ENCODE measurements at places on chromosomes 7 and 10.

DNA sequence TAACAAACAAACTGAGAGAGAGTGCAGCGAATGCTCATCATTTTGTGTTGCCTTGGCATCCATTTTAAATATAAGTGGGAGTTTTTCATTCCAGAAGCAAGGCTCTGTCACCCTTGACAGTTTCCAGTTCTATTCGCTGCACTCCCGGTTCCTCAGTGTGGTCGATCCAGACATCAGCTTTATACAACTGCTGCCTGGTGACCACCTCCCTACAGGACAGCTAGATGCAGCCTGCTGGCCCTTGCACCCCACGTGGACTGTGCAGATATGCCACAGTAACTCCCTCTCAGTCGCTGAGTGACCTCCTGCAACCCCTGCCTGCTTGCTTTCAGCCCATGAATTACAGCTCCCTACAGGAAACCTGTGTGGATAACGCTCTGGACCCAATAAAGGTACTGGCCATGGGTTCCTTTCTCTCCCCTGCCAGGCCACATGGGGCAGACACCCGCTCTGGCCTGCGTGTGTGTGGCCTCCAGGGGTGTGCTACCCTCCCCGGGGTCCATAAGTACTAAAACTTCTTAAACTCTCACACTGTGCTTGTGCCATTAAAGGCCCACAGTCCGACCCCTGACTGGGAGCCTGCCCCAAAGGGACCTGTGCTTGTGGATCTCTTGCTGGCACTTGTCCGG is 23.6 kb downstream of the BEND7 start:
- no peak for DNase-seq

DNA sequence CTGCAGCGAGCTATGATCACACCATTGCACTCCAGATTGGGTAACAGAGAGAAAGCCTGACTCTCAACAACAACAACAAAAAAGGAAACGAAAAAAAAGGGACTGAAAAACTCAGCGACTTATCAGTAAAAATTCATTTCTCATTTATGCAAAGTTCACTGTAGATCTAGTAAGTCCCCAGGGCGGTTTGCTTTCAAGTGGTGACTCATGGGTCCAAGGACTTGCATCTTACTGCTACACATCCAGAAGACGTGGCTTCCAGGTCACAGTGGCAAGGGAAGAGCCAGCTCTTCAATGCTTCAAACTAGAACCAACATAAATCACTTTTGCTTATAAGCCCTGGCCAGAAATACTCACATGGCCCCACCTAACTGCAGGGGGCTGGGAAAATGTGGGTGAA is 178.3 kb upstream of the AUTS2 start:
- DNase-seq = no peak

- no peak for DNase-seq
These were observed 101.6 kb downstream of the RAMP3 start for GRCh38 chr7:45259227-45259596.

DNA sequence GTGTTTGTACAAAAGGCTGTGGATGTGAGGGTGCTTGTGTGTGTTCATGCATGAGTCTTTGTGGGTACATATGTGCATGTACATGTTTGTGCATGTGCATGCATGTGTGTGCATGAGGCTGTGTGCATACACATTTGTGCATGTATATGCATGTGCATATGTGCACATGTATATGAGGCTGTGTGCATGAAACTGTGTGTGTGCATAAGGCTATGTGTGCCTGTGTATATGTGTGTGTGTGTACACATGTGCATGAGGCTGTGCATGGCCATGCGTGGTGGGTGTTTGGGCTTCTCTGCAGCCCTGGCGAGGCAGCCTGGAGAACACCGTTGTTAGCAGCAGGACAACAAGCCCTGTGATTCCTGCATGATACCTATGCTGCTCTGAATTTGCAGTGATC is 207.7 kb upstream of the ADCY1 start:
- no peak for DNase-seq

DNA sequence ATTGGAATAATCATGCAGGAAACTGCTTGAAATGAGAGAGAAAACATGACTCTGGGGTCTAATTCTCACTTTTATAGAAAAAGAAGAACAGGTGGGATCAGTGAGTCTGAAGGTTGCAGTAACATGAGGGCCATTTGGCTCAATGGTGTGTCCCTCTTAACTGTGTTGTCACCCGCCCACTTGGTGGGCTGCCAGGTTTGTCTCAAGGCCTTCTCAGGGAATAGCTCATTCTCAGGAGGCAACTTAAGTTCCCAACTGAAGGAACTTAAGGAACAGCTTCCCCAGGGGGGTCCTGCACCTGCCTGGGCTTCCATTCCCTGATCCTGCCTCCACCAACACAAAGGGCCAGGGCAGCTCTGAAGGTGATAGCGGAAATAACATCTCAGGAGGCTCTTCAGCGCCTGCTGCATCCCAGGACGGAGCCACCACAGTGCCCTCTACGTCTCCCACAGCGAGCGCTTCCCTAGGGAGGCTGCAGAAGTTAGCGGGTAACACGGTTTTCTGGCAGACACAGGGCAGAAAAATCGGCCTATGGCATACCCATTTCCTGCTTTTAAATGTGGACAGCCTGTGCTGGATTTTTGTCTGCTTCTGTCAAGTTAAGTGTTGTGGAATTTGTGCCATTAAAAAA is 88.8 kb downstream of the ZRANB1 start:
- no peak for DNase-seq
